ENCODE measurements at places on chromosomes 7 and 10.

DNA sequence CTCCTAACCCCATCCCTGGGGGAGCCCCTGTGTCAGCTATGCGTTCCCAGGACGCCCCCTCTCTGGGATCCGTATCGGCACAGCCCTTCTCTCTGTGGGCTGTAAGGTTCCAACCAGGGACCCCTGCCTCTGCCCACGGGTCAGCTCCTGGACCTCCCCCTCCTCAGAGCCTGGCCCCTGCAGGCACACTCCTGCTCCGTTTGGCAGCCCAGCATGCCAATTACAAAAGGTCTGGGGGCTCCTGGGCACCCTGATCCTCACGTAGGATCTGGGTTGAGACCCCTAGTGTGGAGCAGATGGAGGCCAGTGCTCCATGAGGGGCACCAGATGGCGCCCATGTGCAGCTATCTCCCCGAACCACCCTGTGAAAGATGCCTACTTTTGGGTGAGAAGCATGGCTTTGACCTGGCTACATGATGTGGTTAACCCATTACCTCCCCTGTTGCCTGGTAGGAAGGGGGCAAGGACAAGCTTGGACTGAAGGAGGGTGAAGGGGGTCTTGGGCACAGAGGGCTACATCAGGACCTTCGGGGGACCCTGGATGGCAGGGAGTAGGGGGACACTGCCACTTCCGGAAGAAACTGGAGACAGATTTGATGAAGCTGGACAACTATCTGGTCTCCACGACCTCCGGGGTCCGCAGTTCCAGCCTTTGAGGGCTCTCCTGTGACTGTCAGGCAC is 9.0 kb downstream of the TACR2 start:
- peak; percentile 45 for DNase-seq

GRCh38 chr10:88944813-88945212 is 7.8 kb downstream of the ACTA2 start:
- DNase-seq: no peak

GRCh38 chr10:131925011-131925649 is 24.3 kb downstream of the PPP2R2D start:
- DNase-seq: no peak

DNA sequence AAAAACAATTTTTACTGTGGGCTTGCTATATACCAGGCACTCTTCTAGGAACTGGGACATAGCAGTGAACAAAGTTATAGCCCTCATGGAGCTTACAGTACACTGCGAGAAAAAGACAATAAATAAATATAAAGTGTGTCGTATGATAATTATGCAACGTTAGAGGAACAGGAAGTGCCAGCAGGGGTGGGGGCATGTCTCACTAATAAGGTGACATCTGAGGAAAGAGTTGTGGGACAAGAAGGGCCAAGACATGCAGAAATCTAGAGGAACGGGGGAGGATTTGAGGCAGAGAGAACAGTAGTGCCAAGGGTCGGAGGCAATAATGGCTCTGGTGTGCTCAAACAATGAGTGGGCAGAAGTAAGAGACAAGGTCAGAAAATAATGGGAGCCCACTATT is 52.8 kb downstream of the LMBR1 start:
- DNase-seq: no peak

GRCh38 chr10:113609704-113610108 is 54.1 kb downstream of the NRAP start:
- no peak for DNase-seq

DNA sequence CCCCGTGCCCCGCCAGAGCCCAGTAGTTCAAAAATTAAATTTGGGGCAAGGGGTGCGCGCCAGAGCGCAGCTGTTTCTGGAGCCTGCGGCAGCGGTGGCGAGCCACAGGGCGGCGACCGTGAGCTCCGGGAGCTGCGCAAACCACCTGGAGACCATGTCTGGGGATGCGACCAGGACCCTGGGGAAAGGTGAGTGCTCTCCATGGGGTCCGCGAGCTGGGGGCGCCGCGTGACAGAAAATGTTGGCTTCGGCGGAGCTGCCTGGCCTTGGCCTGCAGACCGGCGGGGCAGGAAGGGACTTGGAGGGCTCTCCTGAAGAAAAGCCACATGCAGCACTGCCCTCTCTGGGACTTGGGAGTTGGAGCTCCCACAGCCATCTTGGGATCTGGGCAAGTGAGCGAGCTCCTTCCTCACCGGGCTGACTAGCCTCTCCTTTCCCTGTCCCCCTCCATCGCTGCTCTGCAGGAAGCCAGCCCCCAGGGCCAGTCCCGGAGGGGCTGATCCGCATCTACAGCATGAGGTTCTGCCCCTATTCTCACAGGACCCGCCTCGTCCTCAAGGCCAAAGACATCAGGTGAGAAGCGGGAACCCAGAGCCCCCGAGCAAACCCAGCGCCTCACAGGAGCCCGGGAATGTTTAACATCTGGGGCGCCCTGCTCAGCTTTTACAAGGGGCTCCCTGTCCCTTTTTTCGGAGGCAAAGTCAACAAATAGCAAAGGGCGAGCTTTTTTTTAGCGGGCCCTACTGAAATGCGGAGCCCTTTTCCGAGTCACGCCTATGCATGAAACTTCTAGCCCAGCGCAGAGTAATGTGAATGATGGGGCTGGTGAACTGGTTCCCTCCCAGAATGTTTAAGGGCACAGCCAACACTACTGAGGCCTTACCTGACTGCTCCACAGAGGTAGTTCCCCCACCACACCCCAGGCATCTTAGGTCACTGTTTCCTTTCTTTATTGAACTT is 6.1 kb downstream of the GSTO2 start:
- DNase-seq: peak; percentile 30

DNA sequence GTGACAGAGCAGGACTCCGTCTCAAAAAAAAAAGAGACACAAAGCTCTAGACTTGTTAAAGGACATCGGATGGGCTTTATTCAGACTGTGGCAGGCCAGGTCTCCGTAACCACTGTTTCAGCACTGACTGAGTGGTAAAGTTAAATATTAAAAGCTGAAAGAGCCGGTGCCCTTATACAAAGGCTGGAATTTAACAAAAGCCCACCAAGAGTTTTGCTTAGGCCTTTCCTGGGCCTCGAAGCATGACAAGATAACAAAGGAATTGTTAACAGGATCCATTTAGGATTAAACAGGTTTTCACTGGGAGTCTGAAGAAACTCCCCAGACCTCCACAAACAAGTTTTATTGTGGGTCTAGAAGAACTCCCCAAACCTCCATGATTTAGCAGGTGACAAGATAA is 727.8 kb downstream of the TYW1 start:
- no peak for DNase-seq

DNA sequence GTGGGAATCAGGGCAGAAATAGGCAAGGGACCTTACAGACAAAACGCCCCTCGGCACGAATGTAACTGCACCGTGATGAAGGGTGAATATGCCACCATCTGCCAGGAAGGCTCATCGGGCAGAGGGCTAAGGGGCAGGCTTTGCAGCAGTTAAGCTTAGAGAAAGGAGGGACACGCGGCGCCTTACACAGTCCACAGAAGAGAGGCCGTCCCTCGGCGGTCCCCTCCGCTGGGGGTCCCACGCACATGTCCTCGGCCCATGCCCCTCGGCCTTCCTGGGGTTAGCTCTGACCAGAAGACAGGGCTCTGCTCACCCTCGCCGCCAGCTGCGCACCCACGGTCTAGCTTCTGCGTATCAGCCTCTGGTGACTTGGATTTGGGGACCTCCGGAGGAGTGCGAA is 141.1 kb downstream of the DYNC2I1 start:
- no peak for DNase-seq

GRCh38 chr10:102723989-102724388 is 9.6 kb downstream of the SFXN2 start:
- no peak for DNase-seq

GRCh38 chr10:20874261-20874660 is 22.9 kb downstream of the NEBL start:
- no peak for DNase-seq

GRCh38 chr7:22659741-22660140 is 67.3 kb upstream of the IL6 start:
- no peak for DNase-seq

DNA sequence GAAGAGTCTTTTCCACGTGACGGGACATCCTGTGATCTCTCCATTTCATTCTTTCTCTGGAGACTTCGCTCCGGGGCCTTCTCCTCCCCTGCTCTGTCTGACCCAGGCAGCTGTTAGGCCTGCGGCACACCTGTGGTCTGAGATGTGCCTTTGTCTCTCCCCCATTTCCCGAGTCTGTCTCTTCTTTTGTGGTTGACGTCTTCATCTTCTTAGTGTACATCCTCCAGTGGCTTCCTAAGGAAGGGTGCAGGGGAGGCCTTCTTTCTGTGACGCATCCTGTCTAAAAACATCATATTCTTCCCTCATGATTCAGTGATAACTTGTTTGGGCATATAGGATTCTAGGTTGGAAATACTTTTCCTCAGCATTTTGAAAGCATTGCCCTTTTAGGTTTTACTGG is 17.2 kb upstream of the ATP6V0E2 start:
- no peak for DNase-seq

DNA sequence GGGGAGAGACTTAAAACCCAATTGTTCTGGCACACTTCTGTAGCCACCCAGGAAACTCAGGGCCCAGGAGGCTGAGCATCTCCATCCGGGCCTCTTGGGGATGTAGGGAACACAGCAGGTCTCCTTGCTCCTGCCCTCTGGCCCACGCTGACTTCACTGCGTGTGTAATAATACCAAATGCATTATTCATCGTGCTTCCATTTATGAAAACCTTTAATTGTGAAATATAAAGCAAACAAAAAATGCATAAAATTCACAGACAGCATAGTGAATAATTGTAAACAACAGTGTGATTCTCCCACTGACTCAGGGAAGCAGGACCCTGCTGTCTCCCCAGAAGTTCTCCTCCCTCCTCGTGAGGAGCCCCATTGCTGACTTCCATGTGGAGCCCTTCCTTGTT is 70.3 kb upstream of the SHH start:
- DNase-seq: no peak

GRCh38 chr10:19416164-19416563 is 367.6 kb downstream of the MALRD1 start:
- DNase-seq: no peak

GRCh38 chr10:131819241-131820072 is 81.4 kb upstream of the PPP2R2D start:
- DNase-seq: no peak

- DNase-seq: no peak
Measured at GRCh38 chr7:89813081-89813480, 341.2 kb upstream of the STEAP1 start.

DNA sequence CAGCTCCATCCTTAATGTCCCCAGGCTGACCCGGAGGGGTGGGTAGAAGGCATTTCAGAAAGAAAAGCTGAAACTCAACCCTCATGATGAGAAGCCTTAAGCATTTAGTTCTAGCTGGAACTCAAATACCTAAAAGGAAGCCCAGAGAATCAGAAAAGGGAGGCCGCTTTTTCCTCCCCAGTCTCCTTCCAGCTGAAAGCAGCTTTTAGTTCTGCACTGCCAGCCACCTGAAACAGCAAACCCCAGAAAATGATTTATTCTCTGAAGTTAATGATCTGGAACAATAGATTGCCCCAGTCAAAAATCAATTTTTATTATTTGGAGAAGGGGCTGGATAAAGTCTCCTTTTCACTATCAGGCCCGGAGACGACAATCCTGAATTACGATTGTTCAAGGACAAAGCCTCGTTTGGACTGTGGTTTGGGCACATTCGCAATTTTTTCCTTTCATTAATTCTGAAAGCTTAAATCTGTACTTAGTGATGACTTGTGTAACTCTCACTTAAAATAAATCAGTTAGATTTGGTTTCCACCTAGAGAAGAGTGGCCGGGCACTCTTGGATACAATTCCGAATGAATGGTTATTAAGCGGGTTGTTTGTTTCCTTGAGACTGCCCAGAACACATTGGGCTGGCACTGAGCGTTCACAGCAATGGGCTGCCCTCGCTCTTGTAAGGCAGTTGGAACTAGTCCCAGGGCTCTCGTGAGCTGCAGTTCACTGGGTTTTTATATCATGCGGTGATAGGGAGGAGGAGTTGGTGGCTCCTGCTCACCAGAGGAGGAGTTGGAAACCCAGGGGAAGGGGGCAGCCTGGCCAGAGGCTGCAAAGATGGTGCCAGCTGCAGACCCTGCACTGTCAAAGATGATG is 262.2 kb downstream of the CCSER2 start:
- no peak for DNase-seq

GRCh38 chr10:16960551-16960950 is 143.3 kb upstream of the RSU1 start:
- DNase-seq: no peak

Data from CD4-positive, alpha-beta T cell treated with Interleukin-15 for 4 hours (primary cell).